CD4-positive, alpha-beta T cell treated with Interleukin-12 subunit alpha and Interleukin-12 subunit beta, for 1 hour (primary cell): ENCODE measurements at places on chromosomes 5 and 9.

DNA sequence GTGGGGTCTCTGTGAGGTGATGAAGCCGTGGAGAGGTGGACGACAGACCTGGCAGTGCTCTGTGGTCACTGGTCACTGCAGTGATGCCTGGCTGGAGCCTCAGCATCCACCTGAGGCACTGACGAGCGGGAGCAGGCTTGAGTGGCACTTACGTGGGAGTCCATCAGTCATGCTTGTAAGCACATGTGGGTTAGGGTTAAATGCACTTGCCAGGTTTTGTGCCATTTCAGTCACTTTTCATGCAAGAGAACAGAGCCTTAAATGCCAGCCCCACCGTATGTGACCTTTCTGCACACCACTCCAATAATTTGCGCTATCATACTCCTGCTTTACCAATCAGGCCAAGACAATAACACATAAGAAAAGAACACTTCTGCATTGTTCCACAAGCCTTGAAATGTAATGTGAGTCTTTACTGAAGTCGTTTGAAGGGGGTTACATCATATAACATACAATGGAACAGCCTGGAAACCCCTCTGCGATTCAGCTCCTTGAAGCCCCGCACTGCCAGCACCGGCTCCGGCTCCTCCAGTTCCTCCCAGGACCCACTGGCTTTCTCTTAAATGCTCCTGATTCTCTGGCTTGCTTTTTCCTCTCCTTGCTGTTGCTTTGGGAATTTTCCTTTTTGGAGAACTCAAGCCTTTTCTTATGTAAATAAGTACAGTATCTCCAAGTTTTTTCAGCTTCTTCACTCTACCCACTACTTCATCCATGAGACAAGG is 59.4 kb upstream of the CTXN3 start:
- no peak for DNase-seq

DNA sequence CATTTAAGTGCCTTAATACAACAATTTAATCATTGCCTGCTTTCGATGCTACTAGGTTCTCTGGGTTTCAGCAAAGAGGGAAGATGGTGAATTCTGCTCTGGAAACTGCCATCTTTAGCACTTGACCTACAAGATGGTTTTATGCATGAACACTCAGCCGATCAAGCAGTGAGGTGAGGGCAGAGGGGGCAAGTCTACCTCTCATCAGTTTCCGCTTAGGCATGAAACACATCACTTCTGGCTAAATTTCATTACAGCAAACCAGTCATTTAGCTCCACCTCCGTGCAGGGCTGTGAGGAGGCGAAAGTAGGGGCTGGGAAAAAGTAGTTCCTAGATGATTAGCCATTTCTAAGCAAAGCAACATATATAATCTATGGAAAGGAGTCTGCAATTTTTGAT is 1018.0 kb downstream of the CDH18 start:
- no peak for DNase-seq

- no peak for DNase-seq
Measured at GRCh38 chr9:127723444-127723843, 7.6 kb downstream of the TTC16 start.

GRCh38 chr5:77285251-77285841 is 74.9 kb downstream of the PDE8B start:
- DNase-seq, result no peak

DNA sequence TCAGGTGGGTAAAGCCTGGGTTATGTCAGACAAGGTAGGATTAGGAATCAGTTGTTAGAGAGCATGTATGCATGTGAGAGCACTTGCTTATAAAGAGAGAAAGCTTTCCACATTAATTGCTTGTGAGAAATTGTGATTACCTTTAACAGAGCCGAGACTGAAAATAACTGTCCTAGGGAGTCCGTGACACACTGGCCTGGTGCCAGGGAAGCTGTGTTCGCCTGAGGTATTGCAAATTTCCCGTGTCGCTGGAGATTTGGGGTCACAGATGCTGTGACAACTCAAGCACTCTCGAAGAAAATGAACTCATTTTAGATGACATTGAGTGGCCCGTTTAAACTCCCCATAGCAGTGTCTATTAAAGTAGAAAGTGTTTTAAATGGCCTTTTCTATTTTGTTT is 9.6 kb downstream of the SLC1A1 start:
- no peak for DNase-seq

DNA sequence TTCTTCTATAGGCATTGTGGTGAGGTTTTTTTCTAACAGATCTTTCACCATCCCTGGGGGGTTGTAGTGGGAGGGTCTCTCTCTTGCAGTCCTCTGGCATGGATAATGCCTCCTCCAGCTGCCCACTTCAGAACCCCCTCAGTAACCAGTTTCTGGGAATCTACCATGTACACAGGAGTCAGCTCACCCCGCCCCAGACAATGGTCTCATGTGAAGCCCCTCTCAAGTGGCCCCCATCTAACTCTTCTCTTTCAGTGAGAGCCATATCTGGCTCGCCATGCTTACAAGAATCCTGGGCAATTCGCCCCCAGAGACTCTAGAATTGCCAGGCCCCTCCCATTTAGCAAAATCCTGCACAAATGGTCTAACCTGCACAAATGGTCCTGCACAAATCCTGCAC is 144.4 kb upstream of the FSTL4 start:
- DNase-seq, result no peak

GRCh38 chr9:1184146-1184545 is 134.0 kb downstream of the DMRT2 start:
- no peak for DNase-seq

DNA sequence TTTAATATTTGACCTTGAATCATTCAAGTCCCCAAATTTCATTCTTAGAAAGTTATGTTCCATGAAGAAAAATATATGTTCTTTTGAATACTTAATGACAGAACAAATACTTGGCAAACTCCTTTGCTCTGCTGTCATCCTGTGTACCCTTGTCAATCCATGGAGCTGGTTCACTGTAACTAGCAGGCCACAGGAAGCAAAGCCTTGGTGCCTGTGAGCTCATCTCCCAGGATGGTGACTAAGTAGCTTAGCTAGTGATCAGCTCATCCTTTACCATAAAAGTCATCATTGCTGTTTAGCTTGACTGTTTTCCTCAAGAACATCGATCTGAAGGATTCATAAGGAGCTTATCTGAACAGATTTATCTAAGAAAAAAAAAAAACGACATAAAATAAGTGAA is 65.4 kb downstream of the WDR41 start:
- DNase-seq, result no peak

DNA sequence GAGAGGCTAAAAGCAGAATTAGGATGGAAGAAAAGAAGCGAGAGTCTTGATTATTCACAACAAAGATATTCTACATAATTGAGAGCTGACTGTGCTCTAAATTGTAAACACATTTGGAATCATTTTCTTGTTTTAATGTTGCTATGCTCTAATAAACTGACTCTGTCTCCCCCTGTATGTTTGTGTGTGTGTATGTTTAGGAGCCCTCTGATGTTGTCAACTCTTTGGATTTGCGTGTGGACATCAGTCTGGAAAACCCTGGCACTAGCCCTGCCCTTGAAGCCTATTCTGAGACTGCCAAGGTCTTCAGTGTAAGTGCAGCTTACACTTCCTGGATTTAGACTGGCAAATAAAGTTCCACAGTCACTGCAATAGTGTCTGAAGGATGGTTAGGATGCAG is 37.8 kb downstream of the MOCS2 start:
- no peak for DNase-seq

DNA sequence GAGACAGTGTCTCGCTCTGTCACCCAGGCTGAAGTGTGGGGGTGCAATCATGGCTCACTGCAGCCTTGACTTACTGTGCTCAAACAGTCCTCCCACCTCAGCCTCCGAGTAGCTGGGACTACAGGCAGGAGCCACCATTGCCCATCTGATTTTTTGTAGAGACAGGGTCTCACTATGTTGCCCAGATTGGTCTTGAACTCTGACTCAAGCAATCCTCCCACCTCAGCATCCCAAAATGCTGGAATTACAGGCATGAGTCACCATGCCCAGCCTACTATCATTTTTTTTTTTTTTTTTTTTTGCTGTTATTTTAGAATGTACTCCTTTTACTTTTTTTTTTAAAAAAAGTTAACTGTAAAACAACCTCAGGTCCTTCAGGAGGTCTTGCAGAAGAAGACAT is 449.0 kb downstream of the CCDC171 start:
- DNase-seq, result no peak

DNA sequence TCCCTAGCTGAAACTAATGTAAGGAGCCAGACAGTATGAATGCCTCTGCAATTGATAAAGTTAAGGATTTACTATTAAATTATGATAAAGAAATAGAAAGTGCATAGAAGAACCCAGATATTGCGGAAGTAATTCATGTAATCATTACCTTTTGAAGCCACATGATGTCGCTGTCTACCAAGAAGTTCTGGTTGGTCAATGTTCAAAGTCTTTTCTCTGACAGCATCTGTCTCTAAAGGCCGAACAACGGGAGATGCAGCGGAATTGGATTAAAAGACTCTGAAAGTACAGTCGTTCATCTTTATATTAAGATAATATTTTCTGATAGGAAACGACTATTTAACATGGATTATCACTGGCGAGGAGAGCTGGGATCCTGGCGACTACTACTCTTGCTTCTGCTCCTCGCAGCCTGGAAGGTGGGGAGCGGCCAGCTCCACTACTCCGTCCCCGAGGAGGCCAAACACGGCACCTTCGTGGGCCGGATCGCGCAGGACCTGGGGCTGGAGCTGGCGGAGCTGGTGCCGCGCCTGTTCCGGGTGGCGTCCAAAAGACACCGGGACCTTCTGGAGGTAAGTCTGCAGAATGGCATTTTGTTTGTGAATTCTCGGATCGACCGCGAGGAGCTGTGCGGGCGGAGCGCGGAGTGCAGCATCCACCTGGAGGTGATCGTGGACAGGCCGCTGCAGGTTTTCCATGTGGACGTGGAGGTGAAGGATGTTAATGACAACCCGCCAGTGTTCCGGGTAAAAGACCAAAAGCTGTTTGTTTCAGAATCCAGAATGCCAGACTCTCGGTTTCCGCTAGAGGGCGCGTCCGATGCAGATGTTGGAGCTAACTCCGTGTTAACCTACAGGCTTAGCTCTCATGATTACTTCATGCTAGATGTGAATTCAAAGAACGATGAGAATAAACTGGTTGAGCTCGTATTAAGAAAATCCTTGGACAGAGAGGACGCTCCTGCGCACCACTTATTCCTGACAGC is at the start of gene PCDHA8:
Gene PCDHA8, plus strand, starts transcription at position 210 of the 985 bp plus-strand sequence. Its CDS starts 135 bp downstream, at position 345.
- peak; percentile 6 for DNase-seq

- DNase-seq, result no peak
Measured at GRCh38 chr5:150353032-150353675, 4.3 kb upstream of the TCOF1 start.

GRCh38 chr5:40736103-40736875 is 19.5 kb downstream of the TTC33 start:
- DNase-seq, result peak; percentile 70

GRCh38 chr5:1874771-1875220 is 7.9 kb downstream of the IRX4 start:
- DNase-seq, result no peak

- no peak for DNase-seq
Measured at GRCh38 chr5:2148312-2149194, 265.8 kb upstream of the IRX4 start.

- peak; percentile 15 for DNase-seq
Measured at GRCh38 chr5:77960863-77961396, 184.8 kb upstream of the TBCA start.

- no peak for DNase-seq
Measured at GRCh38 chr5:81232464-81233079, 550 bp upstream of the CKMT2 start.

DNA sequence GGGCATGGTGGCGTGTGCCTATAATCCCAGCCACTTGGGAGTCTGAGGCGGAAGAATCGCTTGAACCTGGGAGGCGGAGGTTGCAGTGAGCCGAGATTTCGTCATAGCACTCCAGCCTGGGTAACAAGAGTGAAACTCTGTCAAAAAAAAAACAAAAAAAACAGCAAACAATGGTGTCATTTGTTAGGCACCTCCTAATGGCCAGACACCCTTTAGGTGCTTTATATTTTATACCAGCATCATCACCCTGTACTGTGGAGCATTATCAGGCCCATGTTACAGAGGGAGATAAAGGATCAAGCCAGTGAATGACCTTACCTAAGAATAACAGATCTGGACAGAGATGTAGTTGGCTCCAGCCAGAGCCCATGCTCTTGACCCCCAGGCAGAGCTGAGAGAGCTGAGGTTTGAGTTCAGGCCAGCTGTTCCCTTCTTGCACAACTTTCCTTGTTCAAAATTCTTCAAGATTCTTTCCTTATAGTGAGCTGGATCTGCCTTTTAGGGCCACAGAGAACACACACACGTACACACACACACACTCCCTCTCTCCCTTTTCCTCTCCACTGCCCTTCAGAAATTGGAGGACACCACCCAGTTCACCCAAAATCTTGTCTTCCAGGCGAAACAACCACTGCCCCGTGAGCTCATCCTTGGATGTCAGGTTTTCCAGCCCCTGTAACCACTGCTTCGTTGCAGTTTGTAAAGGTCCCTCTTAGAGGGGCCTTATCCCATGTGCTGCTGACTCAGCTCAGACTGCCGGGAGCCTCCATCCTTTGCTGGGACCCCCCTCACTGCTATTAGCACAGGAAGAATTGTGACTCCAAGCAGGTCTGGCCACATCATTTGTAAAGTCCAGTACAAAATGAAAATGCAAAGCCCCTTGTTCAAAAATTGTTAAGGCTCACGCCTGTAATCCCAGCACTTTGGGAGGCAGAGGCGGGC is 10.4 kb upstream of the PTGES start:
- DNase-seq, result no peak

DNA sequence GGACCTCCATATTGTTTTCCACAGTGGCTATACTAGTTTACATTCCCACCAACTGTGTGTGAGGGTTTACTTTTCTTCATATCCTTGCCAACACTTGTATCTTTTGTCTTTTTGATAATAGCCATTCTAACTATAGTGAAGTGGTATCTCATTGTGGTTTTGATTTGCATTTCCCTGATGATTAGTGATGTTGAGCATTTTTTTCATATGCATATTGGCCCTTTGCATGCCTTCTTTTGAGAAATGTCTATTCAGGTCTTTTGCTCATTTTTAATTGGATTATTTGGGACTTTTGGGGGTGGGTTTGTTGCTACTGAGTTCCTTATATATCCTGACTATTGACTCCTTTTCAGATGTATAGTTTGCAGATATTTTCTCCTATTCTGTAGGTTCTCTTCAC is 44.4 kb downstream of the FEM1C start:
- no peak for DNase-seq

DNA sequence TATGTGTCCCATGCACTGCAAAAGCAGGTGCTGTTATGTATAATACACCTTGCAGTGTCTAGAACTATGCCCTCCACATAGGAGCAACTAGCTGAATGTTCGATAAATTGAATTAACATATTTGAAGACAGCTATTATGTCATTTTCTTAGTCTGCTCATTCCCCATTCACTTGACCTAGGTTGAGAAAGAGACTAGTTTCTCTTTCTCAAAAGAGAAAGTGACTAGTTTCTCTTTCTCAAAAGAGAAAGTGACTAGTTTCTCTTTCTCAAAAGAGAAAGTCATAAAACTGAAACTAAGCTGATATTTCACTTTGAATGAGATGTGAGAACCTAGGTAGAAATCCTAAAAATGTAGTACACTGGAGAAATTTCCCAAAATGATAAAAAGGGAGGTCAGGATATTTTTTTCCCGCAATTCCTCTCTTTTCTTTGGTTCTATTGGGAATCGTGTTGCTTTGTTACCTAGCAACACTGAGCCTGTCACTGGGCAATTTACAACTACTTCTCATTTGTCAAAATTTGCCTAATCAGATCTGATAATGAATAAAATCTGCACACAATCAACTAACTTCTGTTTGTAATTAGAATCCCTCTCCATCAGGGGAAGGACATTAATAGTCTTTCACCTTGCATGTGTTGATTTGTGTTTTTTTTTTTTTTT is 132.0 kb upstream of the GRIA1 start:
- DNase-seq, result no peak

- DNase-seq, result no peak
Measured at GRCh38 chr9:112761912-112762655, 11.5 kb downstream of the SNX30 start.
